ENCODE measurements at places on chromosomes 3 and 15.

DNA sequence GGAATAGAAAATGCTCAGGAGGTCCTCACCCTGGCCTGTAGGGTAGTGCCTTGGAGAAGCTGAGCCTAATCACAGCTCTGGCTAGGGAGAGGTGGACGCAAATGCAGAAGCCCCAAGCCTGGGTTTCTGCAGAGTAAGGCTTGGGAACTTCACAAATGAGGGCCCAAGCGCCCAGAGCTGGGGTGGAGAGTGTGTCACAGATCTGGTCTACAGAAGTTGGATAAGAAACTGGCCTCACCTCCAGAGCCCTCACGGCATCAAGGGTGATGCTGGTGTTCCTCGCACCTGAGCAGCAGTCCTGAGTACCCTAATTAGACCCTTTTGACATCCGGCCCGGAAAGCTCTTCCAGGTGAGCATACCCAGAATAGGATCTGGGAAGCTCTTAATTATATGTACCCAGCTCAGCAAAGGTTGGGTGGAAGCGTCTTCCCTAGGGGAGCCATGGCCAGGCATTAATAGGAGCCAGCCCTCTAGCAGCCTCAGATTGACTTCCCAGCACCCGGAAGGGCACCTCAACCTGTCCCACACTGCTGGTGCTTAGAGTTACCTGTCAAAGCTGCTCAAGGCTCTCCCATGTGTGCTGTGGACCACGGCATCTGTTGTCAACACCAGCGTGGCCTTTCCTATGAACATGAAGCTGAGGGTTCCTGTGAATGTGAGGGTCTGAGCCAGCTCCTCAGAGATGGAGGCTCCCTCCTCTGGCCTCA, 31.8 kb downstream of the RBM5 start:
- DNase-seq, result peak; percentile 32

DNA sequence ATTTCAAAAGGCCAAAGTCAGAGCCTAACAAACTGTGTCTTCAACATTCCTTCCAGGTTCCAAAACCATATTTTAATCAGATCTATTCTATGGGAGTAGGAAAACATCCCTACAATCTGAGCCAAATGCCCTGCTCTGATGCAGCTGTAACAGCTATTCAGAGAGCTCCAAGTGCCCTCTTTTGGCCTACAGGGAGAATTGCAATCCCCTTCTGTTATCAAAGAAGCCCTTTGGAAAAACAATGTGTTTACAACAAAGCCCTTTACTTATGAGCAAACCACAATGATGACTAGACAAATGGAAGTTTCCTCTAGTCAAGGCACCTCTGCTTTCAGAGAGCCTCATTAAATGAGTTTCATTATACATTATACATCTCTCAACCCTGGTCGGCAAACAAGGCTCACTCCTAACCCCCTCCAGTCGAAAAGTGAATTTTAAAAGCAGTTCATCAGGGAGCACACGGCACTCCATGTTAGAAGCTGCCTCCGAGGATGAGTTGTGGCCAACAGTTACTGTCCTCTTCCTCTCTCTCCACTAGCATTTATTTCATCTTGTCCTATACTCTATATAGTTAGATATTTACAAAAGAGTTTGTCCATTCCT, 42.6 kb upstream of the TMCO5A start:
- DNase-seq, result no peak

DNA sequence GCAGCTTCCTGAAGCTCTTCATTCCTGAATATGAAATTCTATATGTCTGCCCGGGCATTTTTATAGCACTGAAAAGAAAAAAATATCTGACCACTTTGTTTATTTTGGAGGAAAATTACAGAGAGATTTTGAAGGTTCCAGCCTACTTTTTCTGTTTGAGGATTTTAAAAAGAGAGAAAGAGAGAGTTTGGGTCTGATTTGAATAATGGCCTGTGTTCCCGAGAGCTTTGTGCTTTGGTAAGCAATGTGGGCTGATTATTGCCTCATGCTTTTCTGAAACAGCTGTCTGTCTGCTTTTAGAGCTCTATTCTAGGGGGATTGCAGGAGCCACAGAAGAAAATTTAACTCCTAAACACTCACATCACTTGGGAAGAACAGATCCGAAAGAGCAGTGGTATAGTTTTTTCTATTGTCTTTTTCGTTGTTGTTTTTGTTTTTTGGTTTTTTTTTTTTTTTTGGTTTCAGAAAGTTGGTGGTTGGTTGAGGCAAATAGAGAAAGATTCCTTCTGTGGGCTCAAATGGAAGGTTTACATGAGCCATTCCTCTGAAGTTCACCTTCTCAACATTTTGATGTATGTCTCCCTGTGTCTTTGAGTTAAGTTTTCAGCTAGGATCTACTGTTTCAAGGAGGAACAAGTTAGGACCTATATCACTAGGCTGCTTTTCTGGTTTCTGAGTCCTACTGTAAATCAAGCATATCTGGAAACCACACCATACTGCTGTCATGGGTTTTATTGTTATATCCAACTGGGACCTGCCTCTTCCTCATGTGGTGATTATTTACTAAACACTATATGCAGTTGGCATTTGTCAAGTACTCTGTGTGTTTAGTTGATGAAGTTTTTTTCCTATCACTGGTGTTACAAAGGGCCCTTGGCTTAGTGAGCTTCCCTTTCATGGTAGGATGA, 178.9 kb downstream of the KCNMB2 start:
- peak; percentile 47 for DNase-seq

DNA sequence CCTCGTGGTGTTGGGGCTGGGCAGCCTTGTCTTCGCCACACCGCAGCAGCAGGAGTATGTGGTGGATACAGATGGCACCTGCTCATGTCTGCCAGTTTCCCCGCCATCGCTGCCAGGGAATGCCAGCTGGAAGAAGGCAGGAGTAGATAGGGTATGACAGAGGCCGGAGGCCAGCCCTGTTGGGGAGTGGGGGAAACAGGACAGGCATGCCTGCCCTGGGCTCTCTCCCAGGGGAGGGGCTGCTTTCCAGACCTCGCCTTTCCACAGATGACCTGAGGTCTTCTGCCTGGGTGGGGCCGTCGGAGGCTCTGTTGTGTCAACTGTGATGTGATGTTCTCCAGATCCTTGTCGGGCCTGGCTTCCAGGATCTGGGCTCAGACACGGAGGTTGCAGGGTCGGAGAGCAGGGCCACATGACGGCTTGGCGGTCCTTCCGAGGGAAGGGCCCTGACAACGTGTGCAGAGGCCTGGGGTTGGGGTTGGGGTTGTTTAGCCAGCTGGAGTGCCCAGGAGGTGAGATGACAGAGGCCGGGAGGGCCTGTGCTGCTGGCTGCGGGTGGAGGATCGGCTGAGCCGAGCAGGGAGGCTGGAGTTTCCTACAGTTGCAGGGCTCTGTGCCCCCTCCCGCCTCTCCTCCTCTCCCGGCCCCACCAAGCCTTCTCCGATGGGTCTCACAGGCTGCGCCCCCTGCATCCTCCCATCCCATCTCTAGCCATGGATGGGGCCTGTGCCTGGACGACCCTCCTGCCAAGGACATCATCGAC, 102.0 kb downstream of the TBC1D2B start:
- DNase-seq, result no peak

- no peak for DNase-seq
Observed at GRCh38 chr3:177591379-177591778, 394.1 kb upstream of the TBL1XR1 start.

All from muscle of back (tissue), 13 donors.